ENCODE measurements at places on chromosomes 6 and 20. TPM values are rescaled to one million over a fixed set of nuclear protein-coding genes. Genes with fewer than 3 reads are reported as not detected.

- no peak for DNase-seq
Observed at GRCh38 chr6:110296241-110297025, 61.7 kb downstream of the METTL24 start.

DNA sequence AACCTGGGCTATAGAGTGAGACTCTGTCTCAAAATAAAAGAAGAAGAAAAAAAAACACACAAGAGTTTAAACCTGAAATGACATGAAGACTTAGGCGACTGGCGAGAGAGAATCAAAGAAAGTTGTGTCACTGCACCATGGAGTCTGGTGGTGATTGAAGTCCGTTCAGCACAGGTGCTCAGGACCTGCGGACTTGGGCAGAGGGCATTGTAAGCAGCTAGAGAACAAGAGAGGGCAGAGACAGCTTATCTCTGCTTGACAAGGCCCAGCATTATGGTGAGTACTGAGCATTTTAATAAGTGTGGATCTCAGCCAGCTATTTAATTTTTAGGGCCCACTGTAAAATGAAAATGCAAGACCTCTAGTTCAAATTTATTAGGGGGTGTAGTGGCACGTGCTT is 31.5 kb downstream of the BANF2 start:
- DNase-seq = no peak

DNA sequence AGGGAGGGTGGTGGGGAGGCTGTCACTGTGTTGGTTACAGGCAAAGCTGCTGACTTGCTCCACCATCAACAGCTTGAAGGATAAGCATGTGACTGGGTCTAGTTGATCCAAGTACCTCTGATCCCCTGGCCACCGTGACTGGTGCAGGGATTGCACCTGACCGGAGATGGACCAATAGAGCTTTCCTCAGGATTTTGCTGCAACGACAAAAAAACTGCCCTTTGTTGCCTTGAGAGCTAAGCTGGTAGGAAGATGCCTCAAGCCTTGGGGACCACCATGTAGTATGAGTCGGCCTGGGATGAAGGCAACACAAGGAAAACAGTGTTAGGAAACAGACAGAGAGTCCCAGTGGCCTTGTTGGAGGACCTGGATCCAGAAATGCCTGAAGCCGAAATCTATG is 1.8 kb downstream of the OCSTAMP start:
- no peak for DNase-seq

GRCh38 chr20:58514321-58515232 is 622 bp downstream of the APCDD1L start:
- DNase-seq = no peak

DNA sequence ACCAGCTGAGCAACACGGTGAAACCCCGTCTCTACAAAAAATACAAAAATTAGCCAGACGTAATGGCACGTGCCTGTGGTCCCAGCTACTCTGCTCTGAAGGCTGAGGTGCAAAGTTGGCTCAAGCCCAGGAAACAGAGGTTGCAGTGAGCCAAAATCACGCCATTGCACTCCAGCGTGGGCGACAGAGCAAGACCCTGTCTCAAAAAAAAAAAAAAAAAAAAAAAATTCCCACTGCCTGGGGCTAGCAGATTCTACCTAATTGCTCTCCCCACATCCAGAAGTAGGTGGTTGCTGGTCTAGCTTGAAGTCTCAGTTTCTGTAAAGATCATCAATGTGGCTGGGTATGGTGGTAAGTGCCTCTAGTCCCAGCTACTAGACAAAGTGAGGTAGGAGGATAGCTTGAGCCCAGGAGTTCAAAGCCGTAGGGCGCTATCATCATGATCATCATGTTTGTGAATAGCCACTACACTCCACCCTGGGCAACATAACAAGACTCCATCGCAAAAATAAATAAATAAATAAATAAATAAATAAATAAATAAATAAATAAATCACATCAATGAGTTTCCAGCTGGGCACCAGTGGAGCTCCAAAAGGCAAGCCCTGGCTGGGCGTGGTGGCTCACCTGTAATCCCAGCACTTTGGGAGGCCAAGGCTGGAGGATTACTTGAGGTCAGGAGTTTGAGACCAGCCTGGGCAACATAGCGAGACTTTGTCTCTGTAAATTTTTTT is 6.3 kb upstream of the AP5S1 start:
- no peak for DNase-seq

DNA sequence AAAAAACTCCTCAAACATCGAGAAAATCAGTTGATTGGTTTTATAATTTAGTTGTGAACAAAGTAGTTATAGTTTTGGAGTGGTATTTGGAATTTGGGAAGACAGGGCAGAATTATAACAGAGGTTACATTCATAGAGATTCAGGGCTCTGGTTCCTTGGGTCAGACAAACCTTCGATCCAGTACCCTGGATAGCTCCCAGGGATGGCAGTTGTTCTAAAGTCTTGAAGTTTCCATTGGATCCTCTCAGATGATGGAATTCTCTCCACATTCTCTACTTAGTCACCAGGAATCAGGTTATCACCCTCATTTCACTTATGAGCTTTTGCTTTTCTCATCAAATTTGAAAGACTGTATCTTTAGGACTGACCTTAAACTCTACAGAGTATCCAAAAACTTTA is 285.1 kb downstream of the CENPW start:
- DNase-seq = peak; percentile 40

GRCh38 chr6:157019115-157019641 is 242.0 kb downstream of the ARID1B start:
- DNase-seq = no peak

- peak; percentile 19 for DNase-seq
Observed at GRCh38 chr20:21125072-21125848, 622 bp upstream of the KIZ start.

DNA sequence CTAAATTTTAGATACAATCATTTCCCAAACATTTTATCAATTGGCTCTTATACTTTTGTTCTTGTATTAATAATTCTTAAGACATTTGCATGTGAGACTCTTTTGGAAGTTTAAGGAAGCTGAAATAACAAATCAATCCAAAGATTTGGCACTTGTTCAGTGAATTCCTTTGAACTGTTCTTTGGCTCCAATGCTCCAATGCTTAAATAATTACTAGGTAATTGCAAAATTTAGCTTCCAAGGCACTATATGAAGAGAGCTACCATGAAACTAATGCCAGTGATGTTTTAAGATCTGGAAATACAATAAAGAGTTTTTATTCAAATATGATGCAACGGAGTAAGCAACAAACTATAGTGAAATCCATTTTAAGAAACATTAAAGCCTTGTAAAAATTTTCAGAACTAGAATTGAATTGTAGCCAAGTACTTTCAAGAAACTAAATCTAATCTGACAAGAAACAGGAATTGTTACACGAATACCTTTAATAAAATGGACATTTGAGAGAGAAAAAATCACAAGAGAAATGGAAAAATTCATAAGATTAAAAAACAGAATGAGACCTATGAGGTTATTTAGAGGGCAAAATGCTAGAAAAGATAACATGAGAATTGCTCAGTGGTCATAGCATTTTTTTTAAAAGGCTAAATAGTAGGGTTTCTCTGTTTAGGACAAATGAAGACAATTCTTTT is 43.6 kb upstream of the SMLR1 start:
- no peak for DNase-seq

CST4 gene
- not detected for total RNA-seq

TCF15 gene
- total RNA-seq = not detected

YIPF3 gene
- 121 TPM for total RNA-seq

SNAP91 gene
- 1.7 TPM for total RNA-seq

KCNK16 gene
- total RNA-seq = 35.2 TPM

Measured in progenitor cell of endocrine pancreas (in vitro differentiated cells).